ENCODE measurements at places on chromosomes 5 and 9.

DNA sequence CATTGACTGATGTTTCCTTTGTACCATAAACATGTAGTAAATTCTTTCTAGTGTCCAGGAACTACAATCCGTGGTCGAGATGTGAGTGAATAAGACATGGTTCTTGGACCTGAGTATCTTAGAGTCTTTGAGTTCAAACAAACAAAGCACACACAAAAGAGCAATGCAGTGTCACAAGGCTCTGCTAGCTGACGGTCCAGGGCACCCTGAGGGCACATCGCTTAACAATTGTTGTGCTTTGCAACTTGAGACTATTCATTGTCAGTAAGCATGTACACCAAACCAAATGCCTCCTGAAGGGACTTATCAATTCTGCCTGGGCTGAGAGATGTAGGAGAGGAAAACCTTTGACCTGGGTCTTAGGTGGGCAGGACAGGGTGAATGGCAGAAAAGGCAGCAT, 84.8 kb downstream of the CAMK4 start:
- DNase-seq = peak; percentile 21

GRCh38 chr5:114327987-114328386, 33.9 kb upstream of the KCNN2 start:
- DNase-seq = no peak

DNA sequence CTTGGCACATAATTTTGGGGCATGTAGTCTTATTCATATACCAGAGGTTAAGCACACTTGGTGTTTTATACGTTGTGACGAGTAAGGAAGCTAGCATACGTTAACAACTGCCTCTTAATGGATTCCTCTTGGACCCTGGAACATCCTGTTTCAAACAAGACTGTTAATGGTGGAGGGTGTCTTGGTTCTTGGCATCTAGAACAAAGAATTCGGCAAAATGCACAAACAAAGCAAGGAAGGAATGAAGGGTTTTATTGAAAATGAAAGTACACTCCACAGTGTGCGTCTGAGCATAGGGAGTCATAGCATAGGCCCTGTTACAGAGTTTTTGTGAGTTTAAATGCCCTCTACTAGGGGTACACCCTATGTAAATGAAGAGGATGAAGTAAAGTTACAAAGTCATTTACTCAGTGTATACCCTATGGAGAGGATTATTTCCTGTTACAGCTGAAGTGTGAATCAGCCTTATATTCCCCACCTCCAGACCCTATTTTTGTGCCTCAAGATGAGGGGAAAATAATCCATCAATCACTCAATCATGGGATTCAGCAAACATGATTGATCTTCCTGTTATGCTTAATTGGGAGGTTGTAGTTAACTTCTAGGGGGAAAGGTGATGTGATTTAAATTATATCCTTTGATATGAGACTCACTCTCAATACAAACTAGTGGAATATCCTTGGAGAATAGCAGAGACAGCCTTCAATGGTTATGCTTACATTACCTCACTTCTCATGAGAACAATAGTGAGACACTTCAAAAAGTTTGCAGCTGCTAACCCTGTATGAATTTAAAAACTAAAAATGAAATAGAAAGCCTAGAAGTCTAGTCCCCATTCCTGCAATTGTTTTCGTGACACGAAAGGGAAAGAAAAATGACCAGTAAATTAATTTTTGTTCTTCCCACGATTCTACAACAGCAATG, 84.9 kb upstream of the MYO10 start:
- DNase-seq = no peak

DNA sequence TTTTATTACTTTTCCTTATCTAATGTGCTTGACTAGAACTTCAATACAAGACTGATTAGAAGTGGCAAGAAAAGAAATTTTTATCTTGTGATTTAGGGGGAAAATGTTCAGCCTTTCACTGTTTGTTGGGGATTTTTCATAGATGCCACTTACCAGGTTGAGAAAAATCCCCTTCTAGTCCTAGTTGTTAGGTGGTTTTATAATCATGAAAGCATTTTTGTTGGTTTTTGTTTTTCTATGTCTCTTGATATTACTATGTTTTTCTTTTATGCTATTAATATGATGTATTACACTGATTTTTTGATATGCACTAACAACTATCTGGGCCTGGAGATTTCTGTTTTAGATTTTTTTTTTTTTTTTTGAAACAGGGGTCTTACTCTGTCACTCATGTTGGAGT, 134.0 kb downstream of the PARP8 start:
- DNase-seq = no peak

DNA sequence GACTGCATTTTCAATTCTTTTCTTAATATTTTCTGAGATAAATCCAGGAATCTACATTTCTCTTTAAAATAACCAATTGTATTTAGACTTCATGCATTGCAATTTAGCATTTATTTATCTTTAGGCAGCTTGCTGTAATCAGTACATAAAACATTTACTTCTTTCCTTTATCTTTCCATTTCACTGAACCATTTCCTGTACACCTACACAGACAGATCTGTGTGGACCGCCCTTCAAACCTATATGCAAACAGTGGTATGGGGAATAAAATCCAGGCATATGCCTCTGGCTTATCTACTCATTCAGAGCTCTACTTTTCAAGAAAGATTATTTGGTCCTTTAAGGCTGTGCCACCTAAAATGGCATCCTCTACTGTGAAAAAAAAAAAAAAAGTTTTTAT, 640.0 kb downstream of the MAT2B start:
- DNase-seq = no peak

DNA sequence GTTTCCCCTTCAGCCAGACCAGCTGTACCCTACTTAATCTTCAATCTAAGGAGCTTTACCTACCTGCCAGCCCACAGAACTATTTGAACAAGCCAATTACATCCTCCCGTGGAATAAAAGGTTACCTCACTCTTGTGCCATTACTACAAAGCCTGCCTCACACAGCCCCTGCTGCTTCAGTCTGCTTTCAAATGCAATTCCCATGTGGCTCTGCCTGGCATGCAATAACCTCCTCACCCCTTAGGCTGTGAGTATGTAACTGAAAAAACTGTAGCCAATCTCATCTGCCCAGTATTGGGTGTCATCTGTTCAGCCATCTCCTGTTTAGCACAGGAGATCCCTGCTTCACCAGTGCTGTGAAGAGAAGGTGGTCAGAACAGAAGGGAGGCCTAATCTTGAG, 6.1 kb upstream of the GCNT1 start:
- DNase-seq = no peak

DNA sequence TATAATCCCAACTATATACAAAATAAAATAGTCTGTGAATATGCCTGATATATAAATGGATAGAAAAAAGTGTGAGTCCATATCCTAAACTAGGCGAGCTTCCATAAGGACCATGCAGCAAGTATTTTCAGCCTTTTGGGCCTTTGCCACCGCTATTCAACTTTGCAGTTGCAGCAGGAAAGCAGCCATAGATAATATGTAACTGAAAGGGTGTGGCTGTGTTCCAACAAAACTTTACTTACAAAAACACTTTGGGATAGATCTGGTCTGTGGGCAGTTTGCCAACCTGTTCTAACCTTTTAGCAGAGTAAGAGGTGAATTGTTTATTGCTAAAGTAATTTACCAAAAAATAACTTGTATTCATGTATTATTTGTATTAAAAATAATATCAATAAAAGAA, 127.8 kb upstream of the GPR151 start:
- no peak for DNase-seq

- DNase-seq = no peak
These were observed 3.5 kb upstream of the BHMT start for GRCh38 chr5:79108086-79108485.

- DNase-seq = peak; percentile 67
These were observed 2.4 kb downstream of the PRRX2 start for GRCh38 chr9:129667850-129668249.

DNA sequence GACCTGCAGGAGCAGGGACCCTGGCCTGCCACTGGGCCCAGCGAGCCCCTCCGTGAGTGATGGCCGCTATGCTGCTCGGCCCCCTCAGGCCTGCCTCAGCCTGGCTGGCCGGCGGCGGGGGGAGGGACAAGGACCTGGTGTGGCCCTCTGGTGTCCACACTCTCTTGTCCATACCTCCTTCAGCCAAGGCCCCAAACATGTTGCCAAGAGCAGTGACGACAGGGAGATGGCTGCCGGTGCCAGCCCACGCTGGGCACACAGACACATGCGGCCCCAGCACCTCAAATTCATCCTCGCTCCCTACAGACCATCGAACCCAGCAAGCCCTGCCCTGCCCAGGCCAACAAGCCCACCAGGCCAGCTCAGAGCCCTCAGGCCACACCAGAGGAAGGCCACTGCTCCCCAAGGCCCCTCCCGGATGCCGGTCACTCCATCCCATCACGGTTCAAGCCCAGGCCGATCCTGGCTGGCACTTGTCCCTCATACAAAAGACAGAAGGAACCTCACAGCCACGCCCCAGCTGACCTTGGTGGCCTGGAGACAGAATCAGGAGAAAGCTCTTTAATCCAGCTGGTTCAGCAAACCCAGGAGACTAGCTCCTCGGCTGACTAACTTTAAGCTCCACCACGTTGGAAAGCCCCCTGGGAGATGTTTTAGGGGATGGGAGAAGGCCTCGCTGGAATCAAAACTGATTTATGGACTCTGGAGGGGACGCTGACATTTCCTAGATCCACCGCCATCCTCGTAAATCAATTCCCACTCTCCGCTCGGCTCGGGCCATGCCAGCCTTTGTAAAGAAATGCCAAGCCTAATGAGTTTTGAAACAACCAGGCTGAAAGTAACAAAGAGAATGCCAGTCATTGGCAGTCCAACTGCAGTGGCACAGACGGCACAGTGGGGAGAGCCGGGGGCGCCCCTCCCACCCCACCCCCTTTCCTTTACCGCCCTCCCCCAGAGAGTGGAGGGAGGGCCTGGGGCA, 84.9 kb downstream of the VAV2 start:
- no peak for DNase-seq

- DNase-seq = no peak
These were observed 2.4 kb downstream of the MYORG start for GRCh38 chr9:34374339-34374738.

GRCh38 chr5:106312360-106312759, 1358.4 kb downstream of the EFNA5 start:
- no peak for DNase-seq

GRCh38 chr9:20551835-20552234, 70.5 kb downstream of the MLLT3 start:
- no peak for DNase-seq

DNA sequence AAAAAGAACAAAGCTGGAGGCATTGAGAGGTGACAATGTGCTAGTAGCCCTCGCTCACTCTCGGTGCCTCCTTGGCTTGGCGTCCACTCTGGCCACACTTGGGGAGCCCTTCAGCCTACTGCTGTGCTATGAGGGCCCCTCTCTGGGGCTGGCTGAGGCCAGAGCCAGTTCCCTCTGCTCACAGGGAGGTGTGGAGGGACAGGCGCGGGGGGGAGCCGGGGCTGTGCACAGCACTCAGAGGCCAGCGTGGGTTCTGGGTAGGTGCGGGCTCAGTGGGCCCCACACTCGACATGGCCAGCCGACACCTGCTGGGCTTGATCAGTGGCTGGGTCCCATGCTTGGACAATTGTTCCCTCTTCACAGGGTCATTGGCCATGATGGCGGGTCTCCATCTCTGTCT, 202.5 kb upstream of the GRAMD2B start:
- no peak for DNase-seq

- no peak for DNase-seq
These were observed 17.1 kb upstream of the LOX start for GRCh38 chr5:122095158-122095557.

DNA sequence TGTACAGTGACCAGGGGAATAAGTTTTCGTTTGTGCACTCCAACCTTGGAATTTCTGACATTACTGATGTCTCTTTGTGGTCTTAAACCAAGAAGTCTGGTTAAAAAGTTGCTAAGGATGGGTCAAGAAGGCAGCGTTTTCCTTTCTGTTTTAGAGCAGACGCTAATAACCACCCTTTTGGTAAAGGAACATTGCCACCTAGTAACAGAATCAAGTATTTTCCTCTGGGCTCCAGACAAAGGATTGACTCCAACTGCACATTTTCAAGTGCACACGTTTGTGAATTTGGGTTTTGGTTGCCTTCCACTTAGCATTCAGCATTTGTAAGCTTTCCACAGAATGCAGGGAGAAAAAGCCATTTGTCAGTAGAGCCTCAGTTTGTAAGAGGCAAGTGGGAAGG, 22.2 kb upstream of the CEP78 start:
- DNase-seq = peak; percentile 32

GRCh38 chr9:37030611-37030939, 3.5 kb downstream of the PAX5 start:
- DNase-seq = peak; percentile 50

DNA sequence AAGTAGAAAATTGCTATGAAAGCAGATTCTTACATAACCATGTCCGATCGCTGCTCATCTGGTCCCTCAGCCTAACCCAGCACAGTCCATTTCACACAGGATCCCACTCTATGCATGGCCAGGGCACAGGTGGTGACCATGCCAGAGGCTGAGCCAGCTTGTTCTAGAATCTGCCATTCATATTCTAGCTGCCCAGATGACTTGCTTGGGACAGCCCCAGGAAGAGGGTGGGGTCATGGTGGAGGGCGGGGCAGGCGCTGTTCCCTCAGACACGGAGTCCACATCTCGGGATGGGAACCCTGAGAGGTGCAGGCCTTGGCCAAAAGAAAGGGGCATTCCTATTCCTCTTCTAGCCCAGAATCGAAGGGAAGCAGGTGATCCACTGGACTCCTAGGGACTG, 275.2 kb upstream of the IRX2 start:
- no peak for DNase-seq

GRCh38 chr5:88827997-88828396, 55.0 kb downstream of the MEF2C start:
- no peak for DNase-seq

- no peak for DNase-seq
These were observed 836 bp downstream of the PCSK5 start for GRCh38 chr9:75891277-75891741.

DNA sequence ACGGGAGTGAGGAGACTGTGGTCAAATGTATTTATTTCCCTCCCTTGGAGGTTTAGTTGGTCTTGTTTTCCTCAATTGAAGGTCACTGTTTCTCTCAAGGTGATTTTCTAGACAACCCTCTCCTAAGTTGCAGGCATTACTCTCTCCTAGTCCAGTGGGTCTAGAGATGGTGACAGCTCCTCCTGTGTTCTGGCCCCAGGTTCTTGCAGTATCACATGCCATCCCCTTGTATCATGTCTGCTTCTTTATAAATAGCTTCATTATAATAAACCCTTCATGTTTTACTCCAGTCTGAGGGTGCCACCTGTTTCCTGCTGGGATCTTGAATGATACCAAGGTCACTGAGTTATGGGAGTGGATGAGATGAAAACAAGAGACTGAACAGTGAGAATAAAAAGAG, 208.0 kb upstream of the KCNN2 start:
- no peak for DNase-seq

GRCh38 chr9:77210116-77210515, 32.8 kb downstream of the VPS13A start:
- DNase-seq = no peak

- DNase-seq = no peak
These were observed 5.6 kb upstream of the NTNG2 start for GRCh38 chr9:132156262-132156661.

DNA sequence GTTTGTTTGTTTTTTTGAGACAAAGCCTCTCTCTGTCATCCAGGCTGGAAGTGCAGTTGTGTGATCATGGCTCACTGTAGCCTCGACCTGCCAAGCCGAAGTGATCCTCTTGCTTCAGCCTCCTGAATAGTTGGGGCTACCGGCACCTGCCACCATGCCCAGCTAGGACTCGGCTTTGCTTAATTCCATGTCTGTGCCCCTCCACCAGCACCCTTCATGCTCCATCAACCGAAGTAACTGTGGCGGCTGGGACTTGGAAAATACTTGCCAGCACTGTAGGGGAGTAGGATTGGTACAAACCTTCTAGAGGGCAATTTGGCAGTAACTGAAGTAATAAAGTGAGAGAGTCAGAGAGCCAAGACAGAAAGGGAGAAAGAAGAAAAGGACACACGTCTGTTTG, 19.0 kb downstream of the FAXDC2 start:
- DNase-seq = no peak

GRCh38 chr9:127977884-127978647, 2.7 kb downstream of the EEIG1 start:
- DNase-seq = peak; percentile 81

All from H7 (cell line).